ENCODE measurements at places on chromosomes 5 and 9.

GRCh38 chr9:134655586-134656333 lies 14.2 kb downstream of the COL5A1 start:
- DNase-seq: no peak

DNA sequence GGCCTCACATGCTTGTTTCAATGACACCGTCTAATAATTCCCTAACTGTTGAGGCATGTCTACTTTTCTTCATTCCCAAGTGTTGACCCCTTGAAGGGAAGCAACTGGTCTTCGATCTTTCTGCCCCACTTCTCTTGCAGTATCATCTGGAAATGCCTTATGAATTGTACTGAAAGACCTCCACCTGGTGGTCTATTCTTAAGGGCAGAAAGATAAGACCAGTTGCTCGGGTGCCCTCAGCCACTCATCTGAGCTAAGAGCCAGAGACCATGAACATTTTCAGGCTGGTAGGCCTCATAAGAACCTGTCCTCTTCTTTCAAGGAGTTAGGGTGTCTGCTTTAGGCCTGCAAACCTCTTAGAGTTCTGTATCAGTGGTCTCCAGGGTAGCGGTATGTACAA lies 542.5 kb downstream of the CTNND2 start:
- no peak for DNase-seq

GRCh38 chr9:135227641-135228251 lies 140.3 kb downstream of the OLFM1 start:
- DNase-seq: no peak

- no peak for DNase-seq
Measured at GRCh38 chr9:126328407-126328806, 1.8 kb downstream of the MVB12B start.

- no peak for DNase-seq
Measured at GRCh38 chr5:135319928-135320606, 79.0 kb downstream of the MACROH2A1 start.

DNA sequence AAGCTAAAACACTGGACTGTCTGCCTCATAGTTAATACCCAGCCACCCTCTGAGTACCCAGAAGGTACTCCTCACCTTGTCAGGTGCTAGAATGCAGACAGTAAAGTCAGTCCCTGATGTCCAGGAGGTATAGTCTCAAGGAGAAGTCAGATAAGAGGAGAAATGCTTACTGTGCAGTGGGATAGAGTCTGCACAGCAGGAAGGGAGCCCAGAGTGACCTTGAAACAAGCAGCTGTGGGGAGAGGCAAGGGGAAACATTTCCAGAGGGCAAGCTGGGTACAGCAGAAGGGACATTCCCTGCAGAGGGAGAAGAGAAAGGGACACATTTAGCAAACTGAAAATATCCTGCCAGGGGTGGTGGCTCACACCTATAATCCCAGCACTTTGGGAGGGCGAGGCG lies 122.7 kb downstream of the GCNT1 start:
- DNase-seq: no peak

GRCh38 chr9:6302417-6302816 lies 25.8 kb upstream of the TPD52L3 start:
- no peak for DNase-seq

GRCh38 chr5:149486726-149487635 lies 64.3 kb downstream of the CSNK1A1 start:
- no peak for DNase-seq

DNA sequence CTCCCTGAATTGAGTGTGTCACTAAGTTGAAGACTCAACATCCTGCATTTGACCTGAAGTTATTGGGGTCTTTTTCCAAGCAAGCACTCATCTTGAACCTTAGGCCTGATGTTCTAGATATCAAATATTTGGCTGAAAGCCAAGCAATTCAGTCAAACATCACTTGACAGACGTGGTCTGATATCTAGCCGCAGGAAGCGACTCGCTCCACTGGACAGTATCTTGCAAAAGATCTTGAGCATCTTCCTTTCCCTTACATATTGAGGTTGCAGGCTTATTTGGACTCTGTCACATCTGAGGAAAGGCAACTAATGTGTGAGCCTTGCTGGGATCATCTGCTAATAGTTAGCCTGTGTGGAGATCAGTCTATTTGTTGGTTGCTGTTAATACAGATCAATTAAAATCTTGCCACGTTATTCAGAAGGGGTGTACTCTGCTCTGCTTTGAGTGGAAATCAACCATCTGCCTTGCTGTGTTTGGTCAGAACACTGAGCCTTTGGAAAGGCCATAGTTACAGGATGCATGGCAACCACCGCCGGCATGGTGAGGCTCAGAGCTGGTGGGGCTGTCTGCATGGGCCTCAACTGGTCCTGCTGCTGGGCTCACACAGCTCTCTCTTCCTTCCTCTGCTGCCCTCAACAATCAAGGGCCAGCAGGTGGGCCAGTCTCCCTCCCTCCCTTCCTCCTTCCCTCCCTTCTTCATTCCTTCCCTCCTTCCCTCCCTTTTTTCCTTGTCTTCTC lies 166.9 kb upstream of the KLF9 start:
- no peak for DNase-seq

DNA sequence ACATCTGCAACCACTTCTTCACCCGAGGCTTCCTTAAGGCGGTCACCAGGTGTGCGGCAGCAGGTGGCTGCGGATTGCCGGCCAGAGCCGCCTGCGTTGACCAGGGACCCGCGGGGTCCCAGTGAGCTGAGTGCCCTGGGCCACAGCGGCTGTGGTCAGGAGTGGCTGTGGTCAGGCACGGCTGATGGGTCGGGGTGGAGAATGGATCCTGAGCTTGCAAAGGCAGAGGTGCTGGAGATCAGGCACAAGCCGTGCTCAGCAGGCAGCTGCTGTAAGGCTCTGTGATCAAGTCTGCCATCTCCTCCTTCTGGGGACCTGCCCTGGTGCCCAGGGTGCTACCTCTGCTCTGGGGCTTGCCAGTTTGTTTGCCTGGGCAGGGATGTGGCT lies 2.1 kb downstream of the UAP1L1 start:
- DNase-seq: no peak

GRCh38 chr5:124901081-124901480 lies 154.6 kb upstream of the ZNF608 start:
- DNase-seq: no peak

DNA sequence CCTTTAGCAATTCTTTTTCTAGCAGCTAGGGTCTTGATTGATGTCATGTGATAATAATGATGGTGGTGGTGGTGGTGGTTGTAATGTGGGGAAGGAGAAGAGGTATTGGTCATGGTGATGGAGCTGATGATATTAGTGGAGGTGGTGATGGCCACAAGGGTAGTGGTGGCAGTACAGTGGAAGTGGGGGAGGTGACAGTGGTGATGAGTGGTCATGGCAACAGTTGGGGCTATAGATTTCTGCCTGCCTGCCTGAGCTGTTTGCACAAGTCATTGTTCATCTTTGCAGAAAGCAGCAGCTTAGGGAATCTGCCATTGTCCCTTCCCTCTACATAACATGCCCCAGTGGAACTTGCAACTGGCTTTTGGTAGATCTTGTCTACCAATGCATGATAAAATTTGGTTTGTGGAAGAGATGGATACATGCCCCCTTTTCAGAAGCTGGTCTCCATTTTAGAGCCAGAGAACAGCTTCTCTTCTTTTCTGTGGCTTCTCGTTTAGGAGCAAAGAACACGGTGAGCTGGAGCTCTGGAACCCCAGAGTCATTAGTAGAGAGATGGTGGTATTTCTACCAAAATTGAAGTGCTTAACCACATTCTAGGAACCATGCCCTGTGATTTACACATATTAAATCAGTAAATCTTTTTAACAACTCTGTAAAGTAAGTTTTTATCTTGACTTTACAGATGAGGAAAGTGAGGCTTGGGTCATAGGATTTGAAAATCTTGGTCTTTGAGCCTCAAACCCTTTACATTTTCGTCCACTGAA lies 100.3 kb downstream of the AOPEP start:
- no peak for DNase-seq

DNA sequence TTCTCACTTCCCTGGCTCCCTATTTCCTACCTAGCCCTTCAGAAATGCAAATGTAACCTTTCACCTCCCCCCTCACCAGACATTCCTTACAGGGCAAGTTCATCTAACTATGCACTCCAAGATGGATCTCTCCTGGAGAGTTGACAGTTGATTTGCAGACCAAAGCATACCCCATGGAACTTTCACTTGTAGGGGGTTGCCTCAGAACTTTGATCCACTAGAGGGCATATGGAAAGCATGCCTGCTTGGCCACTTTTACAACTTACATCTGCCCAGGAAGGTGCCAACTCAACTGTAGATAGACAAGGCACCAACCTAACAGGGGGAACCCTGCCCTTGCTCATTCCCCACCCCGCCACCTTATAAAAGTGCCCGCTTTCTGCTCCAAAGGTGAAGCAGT lies 187.8 kb downstream of the NXNL2 start:
- no peak for DNase-seq

DNA sequence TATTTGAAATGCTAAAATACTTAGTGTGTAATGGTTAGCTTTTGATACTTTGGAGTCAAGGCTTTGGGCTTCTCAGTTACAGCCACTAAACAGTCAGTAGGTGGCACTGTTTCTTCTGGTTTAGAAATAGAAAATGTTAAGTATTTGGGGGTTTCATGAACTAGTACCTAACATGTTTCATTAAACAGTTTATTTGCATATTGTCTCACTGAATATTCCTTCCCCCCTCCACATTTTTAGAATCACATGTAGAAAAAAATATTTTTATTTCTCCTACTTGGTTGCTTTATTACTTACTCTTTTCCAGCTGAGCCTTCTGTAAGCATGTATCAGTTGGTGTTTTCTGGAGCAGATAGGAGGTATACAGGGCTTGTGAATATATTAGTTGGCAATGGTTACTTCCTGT lies 48.0 kb downstream of the IPO11 start:
- no peak for DNase-seq

GRCh38 chr5:96054311-96055030 lies 92.8 kb upstream of the ELL2 start:
- no peak for DNase-seq

- DNase-seq: no peak
Measured at GRCh38 chr5:174832811-174833210, 108.4 kb downstream of the MSX2 start.

GRCh38 chr5:178325679-178326373 lies 93.2 kb upstream of the PHYKPL start:
- no peak for DNase-seq

DNA sequence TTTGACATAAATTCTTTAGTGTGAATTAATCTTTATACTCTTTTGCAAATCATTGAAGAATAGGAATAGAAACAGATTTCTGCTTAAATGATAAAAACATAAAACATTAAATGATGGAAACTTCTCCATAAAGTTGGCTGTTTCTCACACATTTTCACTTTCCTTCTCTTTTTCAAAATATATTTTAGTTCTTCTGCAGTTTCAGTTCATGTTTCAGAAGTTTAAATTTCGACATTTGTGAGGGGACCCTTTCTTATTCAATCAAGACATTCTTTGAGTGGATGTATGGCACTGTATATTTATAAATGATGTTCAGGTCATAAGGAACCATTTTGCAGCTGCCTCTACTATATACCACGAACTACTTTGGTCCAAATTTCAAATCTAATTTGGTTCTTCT lies 34.6 kb downstream of the TNFAIP8 start:
- DNase-seq: no peak

DNA sequence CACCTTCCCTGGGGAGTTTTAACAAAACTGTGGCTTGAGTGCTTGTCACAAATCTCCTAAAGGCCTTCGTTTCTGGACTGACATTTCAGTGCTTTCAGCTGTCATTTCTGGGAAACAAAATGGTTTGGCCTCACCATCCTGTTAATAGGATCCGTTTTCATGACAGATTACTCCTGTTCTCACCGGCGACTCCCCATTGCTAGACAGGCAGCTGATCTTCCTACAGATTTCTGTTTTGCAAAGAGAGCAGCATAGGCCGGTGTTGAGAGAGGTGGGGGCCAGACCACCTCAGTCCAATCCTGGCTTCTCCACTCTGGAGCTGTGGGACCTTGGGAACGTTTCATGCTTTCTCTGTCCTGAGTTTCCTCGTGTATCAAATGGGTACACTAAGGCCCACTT lies 75.5 kb upstream of the OTULINL start:
- no peak for DNase-seq

DNA sequence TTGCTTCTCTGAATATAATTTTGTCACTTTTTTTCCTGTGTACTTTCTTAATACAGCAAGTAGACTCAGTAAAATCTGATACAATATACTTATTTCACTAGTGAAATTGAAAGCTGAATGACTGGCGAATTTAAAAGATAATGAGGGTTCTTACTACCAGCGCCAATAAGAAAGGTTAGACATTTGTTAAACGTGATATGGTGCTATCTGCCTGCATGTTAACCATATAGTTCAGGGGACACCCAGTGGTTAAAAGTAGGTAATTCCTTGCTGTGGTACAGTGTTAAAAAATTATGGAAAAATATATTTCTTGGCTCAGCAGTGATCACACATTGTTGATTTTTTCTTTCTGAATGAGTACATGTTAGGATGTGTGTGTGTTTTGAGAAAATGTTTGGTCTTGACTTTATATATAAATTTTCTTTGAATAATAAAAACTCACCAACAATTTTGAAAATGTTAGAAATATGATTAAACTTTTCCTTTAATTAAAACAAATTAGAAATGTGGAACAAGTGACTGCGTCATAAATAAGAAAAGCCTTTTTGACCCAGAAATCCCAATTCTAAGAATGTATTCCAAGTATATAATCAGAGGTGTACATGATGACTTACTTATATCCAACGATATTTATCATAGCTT lies 25.8 kb downstream of the CAST start:
- no peak for DNase-seq

DNA sequence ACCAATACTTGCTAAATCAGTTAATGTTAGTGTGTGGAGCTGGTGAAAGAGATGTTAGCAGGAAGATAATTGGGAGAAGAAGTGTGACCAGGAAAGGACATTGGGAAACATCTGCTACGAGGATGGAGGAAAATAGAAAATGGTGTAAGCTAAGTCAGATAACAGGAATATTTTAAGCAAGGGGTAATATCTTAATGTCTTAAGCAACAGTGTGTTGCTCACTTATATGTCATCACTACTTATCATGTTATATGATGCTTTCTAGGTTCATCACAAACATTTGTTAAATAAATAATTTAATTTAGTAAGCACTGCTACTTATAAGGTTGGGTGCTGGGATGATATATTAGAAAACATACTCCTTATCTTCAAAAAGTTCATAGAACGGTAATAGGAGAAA lies 326.1 kb downstream of the EDIL3 start:
- no peak for DNase-seq

DNA sequence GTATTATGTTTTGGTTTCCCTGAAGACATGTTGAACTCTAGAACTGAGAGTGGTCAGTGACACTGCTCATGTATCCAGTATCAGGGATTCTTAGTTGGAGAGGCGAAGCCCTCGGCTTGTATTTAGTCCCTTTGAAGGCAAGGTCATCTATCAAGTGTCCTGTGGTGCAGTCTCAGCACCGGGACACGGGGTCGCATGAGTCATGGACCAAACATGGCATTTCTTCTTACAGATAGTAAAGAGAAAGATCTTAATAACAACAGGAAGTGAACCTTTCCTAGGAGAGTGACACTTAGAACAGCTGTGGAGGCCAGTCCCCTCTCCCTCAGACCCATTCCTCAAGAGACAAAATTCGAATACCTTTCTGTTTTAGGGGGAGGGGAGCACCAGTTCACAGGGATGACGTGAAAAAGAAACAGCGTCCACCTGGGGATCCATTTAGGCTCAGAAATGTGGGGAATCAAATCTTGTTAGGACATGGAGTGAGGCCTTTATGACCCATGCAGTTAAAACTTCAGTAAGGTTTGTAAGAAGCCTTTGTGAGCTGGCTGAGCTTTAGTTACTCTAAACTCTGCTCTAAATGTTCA lies 86.5 kb downstream of the ADGRV1 start:
- DNase-seq: no peak

- DNase-seq: no peak
Measured at GRCh38 chr5:16865151-16865550, 70.9 kb downstream of the MYO10 start.

- no peak for DNase-seq
Measured at GRCh38 chr9:19229595-19230354, 718 bp upstream of the DENND4C start.

- no peak for DNase-seq
Measured at GRCh38 chr5:77367741-77368140, 124.4 kb downstream of the WDR41 start.
